Activated CD8-positive, alpha-beta T cell treated with anti-CD3 and anti-CD28 coated beads for 36 hours (primary cell): ENCODE measurements at places on chromosomes 12 and 14. TPM values are rescaled to one million over a fixed set of nuclear protein-coding genes. Genes with fewer than 3 reads are reported as not detected.

GRCh38 chr12:31324116-31324844 is 1.7 kb downstream of the SINHCAF start:
- DNase-seq: peak; percentile 73

DNA sequence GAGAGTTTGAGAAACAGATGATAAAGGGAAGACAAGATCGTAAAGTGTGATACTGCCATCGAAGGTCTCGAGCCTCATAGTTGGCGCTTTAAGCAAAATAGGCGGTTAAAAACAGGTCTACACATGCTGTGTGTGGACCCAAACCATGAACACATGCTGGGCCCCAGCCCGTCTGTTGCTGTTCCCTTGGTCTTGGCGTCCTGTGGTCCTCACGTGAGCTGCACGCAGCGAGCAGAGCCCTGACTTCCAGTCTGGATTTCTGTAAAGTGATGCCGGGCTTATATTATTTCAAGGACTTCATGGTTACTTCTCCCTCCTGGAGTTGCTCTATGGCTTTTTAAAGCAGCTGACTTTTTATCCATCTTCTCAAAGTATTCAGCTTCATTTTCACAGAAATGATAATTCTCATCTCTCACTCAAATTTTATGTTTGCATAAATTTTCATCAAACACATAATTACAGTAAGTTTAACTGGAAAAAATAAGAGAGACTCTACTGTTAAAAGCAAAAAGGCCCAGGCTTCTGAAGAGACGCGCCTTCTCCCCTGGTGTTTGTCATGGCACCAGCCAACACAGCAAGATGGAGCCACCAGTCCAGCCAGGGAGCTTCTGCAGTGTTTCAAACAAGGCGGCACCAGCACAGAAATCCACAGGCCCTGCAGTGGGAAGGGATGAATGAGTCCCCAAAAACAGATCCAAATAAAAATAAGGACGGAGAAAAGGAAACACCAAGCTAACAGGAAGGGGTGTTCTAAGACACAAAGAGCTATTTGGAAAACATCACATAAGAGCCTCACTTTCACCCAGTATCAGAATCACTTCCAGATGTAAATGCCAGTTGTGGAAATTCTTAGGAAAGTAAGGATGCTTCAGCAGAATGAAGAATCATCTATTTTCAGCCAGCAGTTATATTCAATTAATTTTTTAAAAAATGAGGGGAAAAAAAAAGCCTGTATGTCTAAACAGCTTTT is 24.9 kb downstream of the SFSWAP start:
- DNase-seq: no peak

- DNase-seq: no peak
These were observed 3.4 kb downstream of the PNMA1 start for GRCh38 chr14:73710737-73711136.

DNA sequence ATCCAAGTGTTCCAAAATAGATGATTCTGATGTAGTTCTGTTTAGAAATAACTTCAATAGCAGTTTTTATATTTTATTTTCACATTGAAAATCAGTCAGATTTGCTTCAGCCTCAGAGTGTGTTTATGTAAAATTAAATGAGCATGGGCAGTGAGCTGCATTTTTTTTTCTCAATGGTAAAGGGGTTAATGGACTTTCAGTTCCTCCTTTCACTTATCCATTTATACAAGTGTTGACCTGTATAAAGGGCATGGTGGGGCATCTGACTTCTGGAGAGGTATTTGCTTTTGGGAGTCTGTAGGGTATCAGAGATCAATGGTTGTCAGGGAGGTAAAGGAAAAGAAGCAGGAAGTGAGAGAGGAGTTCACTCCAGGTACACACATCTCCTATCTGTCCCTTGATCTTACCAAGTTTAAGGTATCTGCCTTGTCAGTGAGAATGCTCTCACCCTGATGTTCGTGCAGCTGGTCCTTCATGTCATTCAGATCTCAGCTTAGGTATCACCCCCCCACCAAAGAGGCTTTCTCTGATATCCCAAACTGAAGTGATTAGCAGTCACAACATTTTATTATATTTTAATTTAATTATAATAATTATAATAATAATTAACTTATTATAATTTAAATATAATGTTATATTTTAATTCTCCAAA is 181.6 kb upstream of the LMNTD1 start:
- no peak for DNase-seq

DNA sequence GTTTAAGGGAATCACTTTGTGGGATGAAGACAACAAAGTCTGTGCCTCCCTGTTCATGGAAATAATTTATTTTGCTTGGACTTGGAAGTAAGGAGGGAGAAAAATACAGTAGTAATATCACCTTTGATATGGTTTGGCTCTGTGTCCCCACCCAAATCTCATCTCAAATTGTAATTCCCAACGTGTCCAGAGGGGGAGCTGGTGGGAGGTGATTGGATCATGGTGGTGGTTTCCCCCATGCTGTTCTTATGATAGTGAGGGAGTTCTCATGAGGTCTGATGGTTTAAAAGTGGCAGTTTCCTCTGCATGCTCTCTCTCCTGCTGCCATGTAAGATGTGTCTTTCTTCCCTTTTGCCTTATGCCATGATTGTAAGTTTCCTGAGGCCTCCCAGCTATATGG is 460.7 kb downstream of the NOVA1 start:
- peak; percentile 3 for DNase-seq

DNA sequence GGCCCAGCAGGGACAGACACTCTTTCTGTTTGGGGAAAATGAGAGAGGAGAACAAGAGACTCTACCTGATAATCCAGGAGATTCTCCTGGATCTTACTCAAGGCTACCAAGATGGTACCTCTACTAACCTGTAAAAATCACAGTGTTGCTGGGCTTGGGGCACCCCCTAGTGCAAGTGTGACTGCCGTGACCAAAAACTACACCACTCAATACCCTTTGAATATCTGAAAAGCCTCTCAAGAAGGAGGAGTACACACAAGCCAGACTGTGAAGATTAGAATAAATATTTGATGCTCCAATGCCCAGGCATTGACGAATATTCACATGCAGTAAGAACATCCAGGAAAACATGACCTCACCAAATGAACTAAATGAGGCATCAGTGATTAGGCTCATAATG is 965.4 kb downstream of the LRFN5 start:
- no peak for DNase-seq

DNA sequence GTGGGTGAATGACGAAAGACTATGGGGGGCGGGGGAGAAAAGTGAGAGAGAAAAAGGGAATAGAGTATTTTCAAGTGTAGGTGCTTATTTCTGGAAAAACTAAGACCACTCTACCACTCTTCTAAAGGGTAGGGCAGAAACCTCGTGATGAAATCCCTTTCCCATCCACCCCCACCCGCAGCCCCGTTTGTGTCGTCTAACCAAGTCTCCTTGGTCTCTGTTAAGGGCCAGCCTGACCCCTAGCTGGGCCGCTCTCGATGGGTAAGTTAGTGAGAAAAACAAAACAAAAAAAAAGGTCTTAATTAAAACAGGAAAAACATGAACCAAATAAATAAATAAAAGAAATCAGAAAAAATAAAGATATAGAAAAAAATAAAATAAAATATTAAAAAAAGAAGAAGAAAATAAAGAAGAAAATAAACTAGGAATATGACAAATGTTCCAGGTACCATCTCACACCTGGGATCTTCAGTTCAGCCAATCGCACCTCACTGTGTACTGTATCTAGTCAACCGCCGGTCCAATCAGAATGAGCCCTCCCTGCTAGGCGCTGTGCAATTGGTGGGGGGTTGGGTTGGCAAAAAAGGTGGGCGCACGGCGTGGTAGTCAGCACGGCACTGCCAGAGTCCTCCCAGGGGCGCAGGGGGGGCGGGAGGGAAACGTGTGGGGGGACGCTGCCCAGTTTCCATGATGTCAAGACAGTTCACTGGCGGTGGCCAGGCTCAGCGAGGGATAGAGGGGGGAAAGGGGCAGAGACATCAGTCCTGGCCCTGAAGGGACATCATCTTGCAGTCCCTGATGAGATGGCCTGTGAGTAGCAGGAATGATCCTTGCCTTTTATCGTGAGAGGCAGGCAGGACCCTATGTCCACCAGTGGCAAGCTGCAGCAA is 9.8 kb upstream of the CDH24 start:
- DNase-seq: no peak

GRCh38 chr12:40560848-40561247 is 131.4 kb upstream of the CNTN1 start:
- no peak for DNase-seq

DNA sequence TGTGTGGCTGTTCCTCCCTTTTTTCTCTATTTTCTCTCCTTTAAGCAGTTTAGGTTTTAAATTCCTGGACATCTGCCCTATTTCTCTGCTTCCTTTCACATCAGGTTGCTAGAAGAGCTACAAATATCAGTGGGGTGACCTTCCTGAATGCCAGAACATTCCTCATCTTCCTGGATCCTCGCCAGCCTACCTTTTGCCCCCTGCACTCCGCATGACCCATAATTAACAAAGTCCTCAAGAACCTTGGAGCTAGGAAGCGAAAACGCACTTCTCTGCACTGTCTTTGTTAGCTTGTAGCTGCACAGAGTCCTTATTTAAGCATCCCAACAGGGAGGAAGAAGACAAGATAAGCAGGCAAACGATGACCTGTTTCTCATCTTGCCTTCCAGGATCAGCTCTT is 30.5 kb downstream of the VDR start:
- no peak for DNase-seq

GRCh38 chr12:19282133-19282699 is 152.7 kb downstream of the PLEKHA5 start:
- no peak for DNase-seq

The RDH5 gene
- total RNA-seq: 6.8 TPM

The CCDC184 gene
- 0.25 TPM for total RNA-seq

The RFLNA gene
- total RNA-seq: not detected

The CACNA1C gene
- 0.02 TPM for total RNA-seq

The ENDOU gene
- not detected for total RNA-seq

The CCDC38 gene
- 0.34 TPM for total RNA-seq

The FAR2 gene
- total RNA-seq: 7.0 TPM
